Suppressor macrophage (primary cell): ENCODE measurements at places on chromosomes 7 and 10.

DNA sequence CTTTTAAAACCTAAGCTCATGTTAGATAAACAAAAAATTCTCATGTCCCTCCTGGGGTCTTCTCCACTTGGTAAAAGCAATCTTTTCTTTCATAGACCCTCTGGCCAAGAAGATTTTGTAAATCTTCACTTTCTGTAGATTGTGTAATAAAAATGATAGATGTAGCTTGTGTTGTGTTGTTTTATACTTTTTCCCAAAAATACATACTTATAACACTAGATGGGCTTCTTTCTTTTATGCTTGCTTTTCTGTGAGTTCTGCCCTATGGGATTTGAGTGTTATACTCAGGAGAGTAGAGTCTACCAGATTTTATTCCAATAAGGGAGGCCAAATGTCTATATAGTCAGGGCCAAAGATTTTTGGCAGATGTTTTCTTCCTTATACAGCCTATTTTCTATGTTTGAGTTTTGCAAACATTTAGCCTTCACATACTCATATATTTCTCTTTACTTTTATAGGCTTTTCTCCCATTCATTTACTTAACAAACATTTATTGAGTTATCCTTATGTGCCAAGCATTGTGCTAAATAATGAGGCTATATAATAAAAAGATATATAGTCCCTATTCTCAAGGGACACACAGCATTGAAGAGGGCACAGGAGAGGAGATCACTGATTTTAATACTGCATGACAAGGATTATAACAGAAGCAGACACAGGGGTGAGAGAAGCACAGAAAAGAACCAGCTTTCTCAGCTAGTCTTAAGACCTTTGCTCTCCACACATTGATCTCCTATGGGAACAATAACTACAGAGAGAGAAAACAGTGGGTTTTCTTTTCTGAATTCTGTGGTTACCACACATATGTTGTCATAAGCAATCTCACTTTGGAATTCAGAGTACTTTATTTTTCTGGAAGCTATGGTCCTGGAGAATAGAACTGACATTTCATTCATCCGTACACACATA, 58.0 kb upstream of the PNLIP start:
- no peak for DNase-seq

- no peak for DNase-seq
Measured at GRCh38 chr7:113483657-113484056, 365.3 kb upstream of the SMIM30 start.

DNA sequence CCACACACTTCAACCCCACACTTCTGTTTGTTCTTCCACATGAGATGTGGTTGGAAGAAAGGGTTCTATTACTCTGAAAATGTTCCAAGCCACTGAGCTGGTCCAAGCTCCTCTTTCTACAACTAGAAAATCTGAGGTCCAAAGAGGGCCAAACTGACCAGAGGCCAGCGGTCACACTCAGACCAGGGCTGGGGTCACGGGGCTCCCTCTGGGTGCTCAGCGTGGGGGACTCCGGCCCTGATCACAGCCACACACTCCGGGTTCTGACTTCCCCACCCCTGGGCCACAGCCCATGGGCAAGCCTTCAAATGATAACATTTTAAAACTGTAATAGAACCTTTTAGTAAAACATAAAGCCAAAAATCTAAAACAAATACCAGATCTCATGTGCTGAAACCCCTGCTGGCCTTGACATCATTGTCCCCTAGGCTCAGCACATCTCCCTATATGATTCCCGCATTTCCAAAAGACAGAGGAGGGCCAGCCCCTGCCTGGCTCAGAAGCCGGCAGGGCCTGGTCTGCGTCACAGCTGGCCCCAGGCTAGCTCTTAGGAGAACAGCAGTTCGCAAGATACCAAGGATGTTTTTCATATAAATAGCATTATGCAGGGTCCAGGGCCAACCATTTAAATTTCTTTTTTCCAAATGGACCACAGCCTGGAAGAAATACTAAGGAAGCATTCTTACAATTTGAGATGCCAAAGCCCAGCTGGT, 3.3 kb downstream of the CRYGN start:
- DNase-seq, result no peak

DNA sequence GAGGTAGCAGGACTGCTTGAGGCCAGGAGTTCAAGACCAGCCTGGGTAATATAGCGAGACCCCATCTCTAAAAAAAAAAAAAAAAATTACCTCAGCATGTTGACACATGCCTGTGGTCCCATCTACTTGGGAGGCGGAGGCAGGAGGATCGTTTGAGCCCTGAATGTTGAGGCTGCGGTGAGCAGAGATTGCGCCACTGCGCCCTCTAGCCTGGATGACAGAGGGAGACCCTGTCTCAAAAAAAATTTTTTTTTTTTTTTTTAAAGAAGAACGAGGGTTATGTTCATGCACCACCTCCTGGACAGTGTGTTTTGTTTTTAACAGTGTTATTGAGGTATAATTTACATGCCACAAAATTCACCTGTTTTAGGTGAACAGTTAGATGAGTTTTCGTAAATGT, 51.1 kb upstream of the SEPHS1 start:
- no peak for DNase-seq

GRCh38 chr7:87322912-87323311, 22.6 kb upstream of the CROT start:
- DNase-seq, result no peak

GRCh38 chr10:6162589-6163356, 40.0 kb upstream of the PFKFB3 start:
- no peak for DNase-seq

DNA sequence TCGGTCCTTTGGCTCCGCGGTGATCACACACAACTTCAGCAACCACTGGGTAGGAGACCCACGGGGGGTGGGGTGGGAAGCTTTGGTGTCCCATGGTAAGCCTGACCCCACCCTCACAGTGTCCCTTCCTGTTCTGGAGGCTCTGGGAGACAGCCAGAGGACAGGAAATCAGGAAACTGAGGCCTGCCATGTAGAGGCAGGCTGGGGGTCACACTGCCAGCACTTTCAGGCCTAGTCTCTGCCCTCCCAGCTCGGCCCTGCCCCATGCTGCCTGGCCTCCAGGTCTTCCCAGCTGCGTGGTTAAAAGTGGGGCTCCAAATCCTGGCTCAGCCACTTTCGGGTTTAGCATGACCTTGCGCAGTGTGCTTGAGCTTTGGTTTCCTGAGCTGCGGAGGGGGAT, 10.9 kb downstream of the AQP1 start:
- no peak for DNase-seq

- DNase-seq, result no peak
Measured at GRCh38 chr7:92735707-92736106, 100.7 kb downstream of the CDK6 start.

GRCh38 chr10:129253161-129253864, 213.7 kb upstream of the MGMT start:
- DNase-seq, result no peak

DNA sequence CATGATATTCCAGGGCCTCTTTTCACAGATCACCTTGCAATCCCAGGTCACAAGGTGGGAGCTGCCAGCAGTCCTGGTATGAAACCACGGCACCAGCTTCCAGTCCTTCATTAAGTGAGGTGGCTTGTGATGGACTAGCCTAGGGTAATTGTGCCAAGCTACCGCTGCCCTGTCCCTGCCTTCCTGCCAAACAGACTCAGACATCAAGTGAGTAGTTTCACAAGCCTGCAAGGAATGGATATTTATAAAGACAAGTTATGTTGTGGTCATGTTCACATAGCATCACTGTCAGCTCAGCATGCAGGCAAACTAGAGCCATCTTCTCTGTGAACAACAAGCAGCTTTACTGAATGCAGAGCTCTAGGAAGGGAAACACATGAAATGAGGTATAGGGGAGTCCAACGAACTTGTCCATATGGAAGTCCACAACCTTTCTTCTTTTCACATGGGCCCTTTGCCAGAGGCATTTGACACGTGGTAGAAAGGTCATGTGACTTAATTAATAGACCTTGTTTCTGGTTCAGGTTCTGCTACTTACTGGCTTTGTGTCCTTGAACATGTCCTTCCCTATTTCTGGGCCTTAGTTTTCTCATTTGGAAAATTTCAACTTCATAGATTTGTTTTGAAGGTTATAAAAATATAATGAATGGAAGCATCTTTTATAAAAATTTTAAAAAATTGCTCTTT, 1061.2 kb downstream of the KCNMA1 start:
- DNase-seq, result no peak

DNA sequence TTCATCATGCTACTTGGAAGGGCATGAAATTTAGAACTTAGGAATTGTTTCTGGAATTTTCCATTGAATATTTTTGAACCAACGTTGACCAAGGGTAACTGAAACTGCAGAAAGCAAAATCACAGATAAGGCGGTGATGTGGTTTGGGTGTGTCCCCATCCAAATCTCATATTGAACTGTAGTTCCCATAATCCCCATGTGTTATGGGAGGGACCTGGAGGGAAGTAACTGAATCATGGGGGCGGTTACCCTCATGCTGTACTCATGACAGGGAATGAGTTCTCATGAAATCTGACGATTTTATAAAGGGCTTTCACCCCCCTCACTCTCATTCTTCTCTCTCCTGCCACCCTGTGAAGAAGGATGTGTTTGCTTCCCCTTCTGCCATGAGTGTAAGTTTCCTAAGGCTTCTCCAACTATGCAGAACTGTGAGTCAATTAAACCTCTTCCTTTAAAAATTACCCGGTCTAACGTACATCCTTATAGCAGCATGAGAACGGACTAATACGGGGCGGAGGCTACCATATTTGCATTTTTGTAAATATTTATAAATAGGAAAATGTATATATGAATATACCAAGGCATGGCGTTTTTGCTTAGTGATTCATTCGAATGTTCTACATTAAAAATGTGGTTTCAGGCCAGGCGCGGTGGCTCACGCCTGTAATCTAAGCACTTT, 12.4 kb downstream of the NMT2 start:
- DNase-seq, result no peak

GRCh38 chr10:13347043-13347499, 1.0 kb downstream of the SEPHS1 start:
- no peak for DNase-seq

- DNase-seq, result no peak
Measured at GRCh38 chr10:91672021-91672608, 39.2 kb upstream of the PPP1R3C start.

- DNase-seq, result no peak
Measured at GRCh38 chr7:155228459-155228845, 69.2 kb upstream of the INSIG1 start.

DNA sequence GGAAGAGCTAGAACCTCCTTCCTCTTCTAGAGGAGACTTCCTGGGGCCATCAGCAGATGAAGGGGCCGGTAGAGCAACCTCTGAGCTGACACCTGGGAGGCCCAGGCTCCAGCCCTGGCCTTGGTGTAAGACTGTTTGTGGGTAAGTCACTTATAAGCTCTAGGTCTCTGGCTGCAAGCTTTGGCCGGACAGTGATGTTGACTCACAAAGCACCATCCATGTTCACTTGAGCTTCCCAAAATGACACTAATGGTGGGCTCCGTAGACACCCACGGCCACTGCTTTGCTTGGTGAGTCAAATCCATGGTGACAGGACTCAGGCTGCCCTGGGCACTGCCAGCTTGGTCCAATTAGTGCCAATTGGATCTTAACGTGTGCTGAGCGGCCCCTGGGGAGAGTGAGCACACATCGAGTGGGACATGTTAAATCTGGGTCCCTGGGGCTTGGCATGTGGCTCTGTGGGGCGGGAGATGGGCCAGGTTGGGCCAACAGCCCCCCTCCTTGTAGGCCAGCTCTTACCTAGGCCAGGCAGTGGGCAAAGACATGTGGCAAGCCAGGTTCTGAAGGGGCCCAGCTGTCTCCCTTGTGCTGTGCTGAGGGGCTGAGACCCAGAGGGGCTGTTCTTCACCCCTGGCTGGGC, 16.7 kb downstream of the NEURL1 start:
- DNase-seq, result no peak

DNA sequence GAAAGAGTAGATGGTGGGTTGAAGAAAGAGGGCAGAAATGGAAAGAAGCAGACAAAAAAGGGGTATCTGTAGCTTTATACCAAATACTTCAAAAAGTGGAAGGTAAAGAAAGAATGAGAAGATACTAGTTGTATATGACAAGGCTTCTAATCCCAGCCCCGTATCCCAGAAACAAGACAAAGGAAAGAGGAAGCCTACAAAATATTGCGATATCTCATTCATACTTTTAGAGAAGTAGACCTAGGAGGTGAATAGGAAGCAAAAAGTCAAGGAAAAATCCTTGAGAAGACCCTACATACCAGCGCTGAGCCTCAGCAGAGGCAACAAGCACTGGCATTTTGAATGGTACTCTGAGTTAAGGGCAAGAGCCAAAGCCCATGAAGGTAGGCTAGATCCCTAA, 26.6 kb downstream of the PHTF2 start:
- no peak for DNase-seq

GRCh38 chr7:42854571-42855118, 57.2 kb downstream of the C7orf25 start:
- no peak for DNase-seq

DNA sequence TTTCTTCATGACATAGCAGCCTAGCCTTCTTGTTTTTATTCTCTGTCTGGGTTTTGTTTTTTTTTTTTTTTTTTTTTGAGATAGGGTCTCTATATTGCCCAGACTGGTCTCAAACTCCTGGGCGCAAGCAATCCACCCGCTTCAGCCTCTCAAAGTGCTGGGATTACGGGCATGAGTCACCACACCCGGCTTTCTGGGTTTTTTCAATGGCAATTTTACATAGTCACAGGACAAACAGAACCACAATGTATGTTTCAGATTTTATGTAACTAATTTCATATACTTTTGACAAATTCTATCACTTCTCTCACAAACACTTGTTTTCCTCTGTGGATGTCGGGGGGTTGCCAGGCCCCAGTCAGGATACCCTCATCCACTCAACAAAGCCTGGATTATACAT, 16.5 kb downstream of the DOCK4 start:
- no peak for DNase-seq

GRCh38 chr10:17005621-17006566, 123.7 kb downstream of the CUBN start:
- no peak for DNase-seq

DNA sequence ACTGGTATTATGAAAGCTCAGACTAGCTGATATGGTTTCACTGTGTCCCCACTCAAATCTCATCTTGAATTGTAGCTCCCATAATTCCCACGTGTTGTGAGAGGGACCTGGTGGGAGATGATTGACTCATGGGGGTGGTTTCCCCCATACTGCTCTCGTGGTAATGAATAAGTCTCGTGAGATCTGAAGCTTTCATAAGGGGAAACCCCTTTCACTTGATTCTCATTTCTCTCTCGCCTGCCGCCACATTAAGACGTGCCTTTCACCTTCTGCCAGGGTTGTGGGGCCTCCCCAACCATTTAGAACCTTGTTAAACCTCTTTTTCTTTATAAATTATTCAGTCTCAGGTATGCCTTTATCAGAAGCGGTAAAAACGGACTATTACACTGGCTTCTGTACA, 40.3 kb downstream of the COL13A1 start:
- no peak for DNase-seq

GRCh38 chr7:74519395-74519794, 65.7 kb downstream of the GTF2IRD1 start:
- no peak for DNase-seq

DNA sequence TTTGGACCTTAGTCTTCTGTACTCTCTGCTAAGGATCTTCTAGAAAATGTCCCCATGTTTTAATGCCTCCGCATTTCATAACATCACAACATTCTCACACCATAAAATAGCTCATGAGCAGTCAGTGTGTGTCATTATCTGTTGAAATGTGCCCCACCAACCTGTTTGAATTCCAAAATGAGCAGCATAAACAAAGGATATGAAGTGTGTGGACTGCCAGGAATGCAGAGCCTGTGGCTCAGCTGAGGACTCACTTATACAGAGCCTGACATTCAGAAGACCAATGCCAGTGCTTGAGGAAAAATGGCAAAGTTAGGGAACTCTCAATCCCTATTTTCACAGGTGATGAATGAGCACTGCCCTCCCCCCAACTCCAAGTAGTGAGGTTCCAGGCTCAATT, 621.4 kb downstream of the POM121L12 start:
- DNase-seq, result no peak
